ENCODE measurements at places on chromosomes 16 and 17.
A peak's percentile ranks its signal among the peaks of the same experiment; 100 is the strongest.

GRCh38 chr16:57534337-57534880 lies 2.0 kb downstream of the CCDC102A start:
- DNase-seq = no peak

GRCh38 chr16:2904922-2905240 lies 6.8 kb upstream of the FLYWCH1 start:
- no peak for DNase-seq

DNA sequence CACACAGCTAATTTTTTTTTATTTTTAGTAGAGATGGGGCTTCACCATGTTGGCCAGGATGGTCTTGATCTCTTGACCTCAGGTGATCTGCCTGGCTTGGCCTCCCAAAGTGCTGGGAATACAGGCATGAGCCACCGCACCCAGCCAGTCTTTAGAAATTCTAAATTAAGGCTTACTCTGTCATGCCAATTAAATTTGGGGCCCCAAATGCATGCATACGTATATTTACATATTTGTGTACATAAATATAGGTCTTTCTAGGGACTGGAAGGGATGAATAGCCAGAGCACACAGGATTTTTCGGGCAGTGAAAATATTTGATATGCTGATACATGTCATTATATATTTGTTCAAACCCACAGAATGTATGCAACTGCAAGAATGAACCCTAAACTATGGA lies 105.1 kb downstream of the BCAS3 start:
- no peak for DNase-seq

DNA sequence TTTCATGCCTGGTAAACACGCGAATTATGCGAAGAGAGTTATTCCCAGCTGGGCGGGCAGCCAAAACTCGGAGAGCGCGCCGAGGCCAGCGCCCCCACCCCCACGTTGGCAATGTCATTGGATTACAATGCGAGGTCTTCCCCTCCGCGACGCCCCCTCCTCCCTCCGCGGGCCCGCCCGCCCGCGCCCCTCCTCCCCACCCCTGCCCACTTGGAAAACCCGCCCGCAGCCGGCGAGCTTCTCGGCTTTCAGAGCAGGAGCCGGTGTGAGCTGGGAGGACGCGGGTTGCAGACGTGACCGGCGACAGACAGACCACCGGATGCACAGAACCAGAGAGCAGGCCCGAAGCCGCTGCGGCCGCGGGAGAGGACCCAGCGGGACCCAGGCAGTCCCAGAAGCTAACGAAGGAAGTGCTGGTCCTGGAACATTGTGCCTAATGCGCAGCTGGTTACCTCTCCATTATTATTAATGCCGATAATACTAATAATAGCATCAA lies 4.0 kb downstream of the NOG start:
- no peak for DNase-seq

DNA sequence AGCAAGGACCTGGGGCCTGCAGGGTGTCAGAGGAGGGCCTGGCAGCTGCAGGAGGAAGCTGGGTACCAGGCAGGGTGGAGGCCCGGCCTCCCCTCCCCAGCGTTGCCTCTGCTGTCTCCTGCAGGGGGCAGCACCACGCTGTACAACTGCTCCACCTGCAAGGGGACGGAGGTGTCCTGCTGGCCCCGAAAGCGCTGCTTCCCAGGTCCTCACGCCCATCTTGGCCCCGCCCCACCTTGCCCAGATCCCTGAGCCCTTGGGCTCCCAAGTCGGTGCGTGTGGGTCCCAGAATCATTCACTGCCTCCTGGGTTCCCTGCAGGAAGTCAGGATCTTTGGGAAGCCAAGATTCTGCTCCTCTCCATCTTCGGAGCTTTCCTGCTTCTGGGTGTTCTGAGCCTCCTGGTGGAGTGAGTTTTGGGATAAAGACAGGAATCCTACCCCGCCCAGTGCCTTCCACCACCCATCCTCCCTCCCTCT lies 1.2 kb downstream of the TMEM95 start:
- peak; percentile 66 for DNase-seq

DNA sequence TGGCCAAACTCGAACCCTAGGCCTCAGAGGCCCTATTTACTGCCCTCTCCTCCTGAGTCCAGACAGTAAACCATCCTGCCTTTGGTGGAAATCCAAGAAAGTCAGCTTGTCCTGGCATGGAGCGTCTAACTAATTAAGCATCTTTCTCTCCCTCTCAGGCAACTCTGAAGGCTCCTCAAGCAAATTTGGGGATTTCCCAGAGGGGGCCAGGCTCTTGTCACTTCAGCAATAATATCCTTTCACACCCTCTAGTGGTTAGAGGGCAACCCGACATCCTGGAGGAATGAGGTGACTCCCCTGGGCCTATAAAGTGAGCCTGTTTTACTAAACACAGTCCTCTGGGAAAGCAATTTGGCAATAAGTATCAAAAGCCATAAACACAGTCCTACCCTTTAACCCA lies 60.4 kb downstream of the NOG start:
- DNase-seq = no peak

DNA sequence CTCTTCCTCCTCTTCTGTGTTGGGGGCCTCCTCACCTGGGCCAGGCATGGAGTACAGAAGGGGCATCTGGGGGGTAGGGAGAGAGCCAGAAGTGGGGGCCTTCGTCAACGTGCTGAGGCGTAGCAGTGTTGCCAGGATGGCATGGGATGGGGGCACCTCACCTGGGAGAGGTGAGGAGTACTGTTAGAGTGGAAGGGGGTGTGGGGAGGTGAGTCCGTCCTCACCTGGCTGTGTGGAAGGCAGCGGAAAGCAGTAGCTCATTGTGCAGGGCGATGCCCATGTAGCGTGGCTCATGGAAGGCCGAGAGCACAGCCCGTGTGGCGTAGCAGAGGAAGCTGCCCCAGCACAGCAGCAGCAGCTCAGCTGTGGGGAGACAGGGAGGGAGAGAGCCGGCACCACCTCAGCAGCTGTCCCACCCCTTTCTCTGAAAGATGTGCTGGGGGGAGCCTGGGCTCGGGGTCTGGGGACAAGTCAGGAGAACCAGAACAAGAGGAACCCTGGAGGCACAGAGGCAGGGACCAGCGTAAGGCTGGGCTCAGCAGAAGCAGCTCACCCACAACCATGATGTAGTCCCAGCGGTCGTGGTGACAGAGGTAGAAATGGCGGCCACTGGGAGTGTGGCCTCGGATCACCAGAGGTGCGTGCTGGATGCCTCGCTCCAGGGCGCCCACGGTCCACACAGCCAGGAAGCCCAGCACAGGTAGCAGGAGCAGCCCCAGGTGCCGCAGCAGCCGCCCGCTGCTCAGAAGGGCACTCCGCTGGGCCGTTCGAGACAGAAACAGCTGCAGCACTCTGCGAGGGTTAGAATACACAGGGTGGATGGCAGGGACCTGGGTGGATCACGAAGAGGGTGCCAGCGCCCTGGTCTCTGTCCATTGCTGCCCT lies 9.0 kb downstream of the GPR179 start:
- no peak for DNase-seq

GRCh38 chr16:1981398-1981836 lies at the start of gene NOXO1:
TSS of gene NOXO1 (minus strand) at chr16:1981469. CDS start at chr16:1981179, 290 bp downstream.
- no peak for DNase-seq

- DNase-seq = no peak
These were observed 63.7 kb upstream of the SIAH1 start for GRCh38 chr16:48448841-48449481.

DNA sequence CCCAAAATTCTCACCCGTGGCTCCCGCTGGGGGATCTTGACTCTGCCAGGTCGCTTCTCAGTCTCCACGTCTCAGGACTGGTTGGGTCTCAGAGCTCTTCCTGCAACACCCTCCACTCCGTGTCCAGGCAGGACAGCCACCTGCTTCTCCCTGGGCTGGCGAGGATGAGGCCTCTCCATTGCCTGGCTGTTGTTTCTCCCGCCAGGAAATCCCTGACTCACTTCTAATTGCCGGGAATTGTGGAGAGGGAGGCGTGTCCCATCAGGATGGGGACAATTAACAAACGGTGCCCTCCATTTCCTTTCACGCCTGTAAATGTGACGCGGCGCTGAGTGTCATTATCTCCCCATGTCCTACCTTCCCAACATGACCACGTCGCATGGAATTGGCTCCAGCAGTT lies 204.5 kb downstream of the RBFOX3 start:
- DNase-seq = peak; percentile 77

GRCh38 chr17:54793271-54793670 lies 107.4 kb upstream of the TOM1L1 start:
- no peak for DNase-seq

DNA sequence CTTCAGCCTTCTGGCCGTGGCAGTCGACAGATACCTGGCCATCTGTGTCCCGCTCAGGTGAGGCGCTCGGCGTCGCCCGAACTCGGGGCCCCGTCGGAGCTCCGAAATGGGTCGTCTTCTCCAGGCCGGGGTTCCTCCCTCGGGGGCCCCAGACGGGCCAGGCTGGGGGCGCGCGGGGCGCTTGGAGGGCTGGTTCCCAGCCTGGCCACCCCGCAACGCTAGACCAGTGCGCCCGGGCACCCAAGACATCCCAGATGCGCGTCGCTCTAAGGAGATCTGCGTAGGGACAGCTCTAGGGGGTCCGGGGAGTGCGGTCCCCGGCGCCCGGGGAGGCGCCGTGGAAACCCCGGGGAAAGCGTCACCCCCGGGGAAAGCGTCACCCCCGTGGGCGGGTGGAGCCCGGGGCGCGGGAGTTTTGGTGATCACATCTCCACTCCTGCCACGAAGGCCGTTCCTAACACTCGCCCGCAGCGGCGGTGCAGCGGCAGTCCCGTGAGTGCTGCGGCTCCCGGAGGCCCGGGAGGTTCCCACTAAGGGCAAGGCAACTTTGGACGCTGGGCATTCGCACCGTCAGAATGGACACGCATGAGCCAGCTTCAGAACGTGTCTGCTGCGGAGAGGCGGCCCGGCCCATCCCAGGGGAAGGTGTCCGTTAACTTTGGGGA lies 729 bp downstream of the ADORA2B start:
- DNase-seq = no peak

DNA sequence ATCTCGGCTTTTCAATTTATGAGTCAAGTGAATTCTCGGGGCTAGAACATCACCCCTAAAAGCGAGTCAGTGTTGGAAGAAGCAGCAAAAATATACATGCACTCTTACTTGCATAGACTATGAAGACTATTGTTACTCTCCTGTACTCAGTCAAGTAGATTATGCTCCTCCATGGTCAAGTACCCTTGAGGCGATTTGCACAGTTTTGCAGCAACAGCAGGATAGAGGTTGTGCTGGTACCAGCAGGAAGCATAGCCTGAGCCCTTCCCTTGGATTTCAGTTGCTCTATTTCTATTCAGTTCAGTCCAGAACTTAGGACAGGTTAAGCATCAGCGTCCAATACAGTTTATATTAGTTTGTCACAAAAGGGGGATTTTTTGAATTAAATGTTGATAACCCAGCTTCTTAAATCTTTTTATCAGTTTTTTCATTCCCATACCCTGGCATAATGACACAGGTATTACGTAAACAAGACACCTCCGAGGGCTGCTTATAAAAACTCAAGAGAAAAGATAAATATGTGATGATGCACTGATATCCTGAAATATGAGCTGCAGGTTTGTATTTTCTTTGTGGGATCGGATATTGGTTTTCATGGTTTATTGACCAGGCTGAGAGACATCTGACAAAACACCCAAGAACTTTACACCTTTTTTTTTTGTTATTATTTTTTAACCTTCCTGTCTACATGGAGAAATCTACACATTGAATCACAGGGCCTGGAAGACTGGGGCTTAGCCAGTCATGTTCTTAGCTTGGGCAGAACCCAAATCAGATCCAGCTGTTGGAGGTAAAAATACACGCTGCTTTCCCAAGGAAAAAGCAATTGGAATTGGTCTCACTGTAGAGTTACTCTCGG lies 144.1 kb downstream of the PITPNC1 start:
- peak; percentile 40 for DNase-seq

- DNase-seq = no peak
These were observed 172.4 kb downstream of the PMP22 start for GRCh38 chr17:15092762-15093161.

- peak; percentile 6 for DNase-seq
These were observed 38.5 kb downstream of the IGF2BP1 start for GRCh38 chr17:49035470-49036269.

GRCh38 chr16:8665529-8665928 lies 8.9 kb upstream of the ABAT start:
- DNase-seq = no peak

DNA sequence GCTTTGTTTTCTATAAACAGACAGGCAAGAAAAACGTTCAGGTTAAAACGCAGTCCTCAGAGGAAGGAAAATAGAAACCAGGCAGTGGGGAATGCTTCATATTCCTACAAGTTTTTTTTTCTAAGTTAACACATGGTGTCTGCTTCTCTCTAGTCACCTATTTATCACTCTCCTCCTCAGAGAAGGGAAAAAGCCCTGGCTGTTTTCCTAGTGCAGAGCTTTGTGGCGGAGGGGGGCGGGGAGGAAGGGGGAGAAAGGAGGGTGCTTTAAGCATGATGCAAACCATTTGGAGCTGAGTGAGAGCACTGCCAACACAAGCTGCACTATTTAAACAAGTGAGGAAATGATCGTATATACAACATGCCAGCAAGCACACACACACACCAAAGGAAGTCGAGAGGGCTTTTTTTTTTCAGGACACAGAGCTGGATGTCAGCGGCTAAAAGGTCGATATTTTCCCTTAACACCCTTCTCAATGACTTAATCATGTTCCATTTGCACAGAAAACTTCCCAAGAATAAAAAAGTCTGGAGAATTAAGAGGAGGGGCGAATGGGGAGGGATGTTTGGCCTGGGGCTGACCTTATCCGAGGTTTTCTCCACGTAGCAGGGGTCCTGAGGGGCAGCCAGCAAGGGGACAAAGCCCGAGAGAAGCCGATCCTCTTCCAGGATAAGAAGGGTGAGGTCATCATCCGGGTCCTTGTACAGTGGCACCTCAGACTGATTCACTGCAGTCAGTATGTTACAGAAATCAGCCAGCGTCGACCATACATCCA lies 117.4 kb downstream of the HIC1 start:
- DNase-seq = no peak

DNA sequence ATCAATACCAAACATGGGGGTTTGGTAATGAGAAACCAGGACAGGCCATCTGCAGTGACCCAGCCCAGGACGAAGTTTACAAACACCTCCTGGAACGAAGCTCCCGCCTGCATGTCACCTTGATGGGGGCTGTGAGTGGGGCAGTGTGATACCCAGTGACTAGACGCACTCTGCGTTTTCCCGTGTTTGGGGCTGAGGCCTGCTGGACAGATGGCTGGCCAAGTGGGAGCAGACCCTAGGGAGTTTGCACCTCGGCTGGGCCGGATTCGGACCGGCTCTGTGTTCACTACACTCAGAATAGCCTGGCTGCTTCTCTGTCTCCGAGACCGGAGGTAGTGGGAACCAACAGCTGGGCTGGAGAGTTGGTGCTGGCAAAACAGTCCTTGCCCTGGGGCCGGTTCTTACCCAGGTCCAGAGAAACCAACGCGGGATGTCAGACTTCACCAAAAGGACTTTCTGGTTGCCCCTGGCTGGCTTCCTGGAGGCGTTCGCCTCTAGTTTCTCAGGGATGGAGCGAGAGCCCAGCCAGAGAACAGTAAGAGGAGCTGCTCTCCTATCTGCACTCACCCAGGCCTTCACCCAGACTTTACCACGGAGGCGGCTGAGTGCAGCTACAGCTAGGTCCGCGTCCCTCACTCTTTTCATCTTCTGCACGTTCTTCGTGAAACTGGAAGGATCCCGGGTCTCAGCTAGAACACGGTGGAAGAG lies 20.4 kb downstream of the CARHSP1 start:
- DNase-seq = no peak

All from NCI-H345 (cell line).